ENCODE measurements at places on chromosomes 7 and 10.

DNA sequence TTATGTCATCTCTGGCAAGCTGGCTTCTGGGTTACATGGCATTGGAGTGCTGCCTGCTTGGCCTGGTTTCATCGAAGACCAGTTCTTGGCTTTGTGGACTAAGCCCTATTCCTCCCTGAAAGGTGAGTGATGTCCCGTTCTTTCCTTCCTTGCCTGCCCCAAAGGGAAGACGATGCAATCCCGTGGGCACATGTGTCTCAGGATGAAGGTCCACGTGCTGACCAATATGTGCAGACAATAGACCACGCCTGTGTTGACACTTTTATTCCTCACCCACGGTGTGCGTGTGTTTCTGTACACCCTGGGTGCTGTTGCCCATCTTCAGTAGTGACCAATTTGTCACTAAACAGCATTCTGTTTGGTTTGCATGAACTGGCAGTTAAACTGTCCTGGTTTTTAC, 28.6 kb upstream of the SHH start:
- DNase-seq = no peak

GRCh38 chr10:8054494-8055407, at the start of gene GATA3:
TSS of gene GATA3 (plus strand) at chr10:8054688. CDS start at chr10:8055656, 968 bp downstream.
- DNase-seq = no peak

GRCh38 chr7:45071528-45071927, 17.2 kb downstream of the NACAD start:
- DNase-seq = no peak

- DNase-seq = no peak
Measured at GRCh38 chr7:29483219-29484104, 80.2 kb upstream of the PRR15 start.

GRCh38 chr7:2713370-2713769, 25.4 kb downstream of the AMZ1 start:
- no peak for DNase-seq

DNA sequence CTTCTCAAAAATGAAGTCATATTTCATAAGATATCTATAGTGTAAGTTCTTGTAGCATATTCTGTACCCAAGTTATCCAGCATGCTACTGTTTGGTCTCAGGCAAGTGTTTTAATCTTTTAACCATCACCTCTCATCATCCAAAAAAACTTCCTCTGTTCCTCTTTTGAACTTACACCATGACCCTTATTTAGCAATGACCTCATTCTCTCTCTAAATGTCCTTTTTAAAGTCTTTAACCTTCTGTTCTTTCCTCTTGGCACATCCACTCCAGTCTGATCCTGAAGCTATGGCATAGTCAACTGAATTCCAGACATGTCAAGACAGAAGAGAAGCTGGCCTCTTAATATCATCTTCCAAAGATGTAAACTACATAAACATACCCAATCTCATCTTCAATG, 26.2 kb downstream of the PPP3CB start:
- no peak for DNase-seq

DNA sequence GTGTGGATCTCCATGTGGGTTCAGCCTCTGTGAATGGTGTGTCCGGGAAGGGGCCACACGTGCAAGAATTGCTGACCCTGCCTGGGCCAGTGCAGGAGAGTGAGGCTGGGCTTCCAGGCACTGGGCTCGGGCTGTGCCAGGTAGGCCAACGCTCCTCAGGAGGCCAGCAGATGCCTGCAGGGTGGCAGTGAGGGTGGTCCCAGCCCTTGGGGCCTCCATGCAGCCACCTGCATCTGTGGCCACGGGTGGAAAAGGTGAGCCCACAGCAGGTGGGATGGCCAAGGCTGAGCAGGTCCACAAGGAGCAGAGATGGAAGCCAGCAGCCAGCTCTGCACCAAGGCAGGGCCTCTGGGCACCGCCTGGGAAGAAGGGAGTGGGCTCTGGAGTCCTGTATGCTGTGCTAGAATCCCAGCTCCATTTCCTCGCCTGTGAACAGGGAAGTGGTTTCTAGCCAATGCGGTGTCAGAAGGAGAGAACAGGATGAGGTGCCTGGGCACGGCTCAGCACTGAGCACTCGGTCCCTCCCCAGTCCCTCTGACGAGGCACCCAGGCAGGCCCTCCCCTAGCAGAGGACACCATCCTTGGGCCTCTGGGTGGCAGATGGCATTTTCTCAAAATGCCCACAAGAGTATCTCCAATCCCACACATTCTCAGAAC, 31.1 kb upstream of the RET start:
- no peak for DNase-seq

GRCh38 chr10:47165711-47166404, 134.1 kb upstream of the GDF10 start:
- DNase-seq = no peak

DNA sequence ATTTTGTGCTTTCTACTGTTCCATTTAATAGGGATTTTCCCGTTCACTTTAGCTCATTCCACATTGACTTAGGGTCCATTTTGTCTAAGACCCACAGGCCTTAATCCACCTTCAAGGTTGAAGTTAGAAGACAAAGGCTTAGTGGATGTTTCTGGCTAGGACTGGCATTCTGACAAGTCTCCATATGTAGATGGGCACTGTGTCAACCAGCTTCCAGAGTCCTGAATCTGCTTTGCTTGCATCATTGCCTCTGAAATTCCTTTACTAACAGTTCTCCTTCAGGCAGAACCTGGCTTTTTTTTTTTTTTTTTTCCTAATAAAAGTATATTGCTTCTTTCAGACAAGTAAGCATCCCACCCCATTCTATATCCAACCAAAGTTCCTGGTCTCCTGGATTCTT, 69.6 kb upstream of the PDCD4 start:
- no peak for DNase-seq

DNA sequence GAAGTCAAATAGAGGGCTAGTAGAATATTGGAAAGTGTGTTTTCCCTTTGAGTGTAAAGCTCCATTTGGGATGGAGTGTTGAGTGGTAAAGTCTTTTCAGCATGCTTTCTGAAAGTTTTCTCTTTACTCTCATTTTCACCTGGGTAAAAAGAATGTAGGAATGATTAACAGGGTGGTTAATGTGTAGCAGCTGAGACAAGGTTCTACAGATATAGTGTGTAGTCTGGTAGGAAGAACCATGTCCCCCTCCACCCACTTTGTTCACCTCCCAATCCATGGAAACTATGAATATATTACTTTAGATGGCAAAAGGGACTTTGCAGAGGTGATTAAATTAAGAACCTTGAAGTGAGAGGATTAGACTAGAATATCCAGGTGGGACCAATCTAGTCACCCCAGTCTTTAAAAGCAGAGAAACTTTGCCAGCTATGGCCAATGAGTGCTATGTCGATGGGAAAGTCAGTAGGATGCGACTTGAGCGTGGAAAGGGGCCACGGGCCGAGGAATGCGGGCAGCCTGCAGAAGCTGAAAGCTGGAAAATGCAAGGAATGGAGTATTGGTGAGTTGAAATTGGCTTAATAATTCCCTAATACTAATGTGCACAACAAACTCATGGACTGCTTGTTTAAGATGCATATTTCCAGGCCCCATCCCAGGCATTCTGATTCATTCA, 166.3 kb upstream of the AHR start:
- DNase-seq = no peak

- no peak for DNase-seq
Measured at GRCh38 chr10:64732372-64732957, 1211.3 kb downstream of the REEP3 start.

DNA sequence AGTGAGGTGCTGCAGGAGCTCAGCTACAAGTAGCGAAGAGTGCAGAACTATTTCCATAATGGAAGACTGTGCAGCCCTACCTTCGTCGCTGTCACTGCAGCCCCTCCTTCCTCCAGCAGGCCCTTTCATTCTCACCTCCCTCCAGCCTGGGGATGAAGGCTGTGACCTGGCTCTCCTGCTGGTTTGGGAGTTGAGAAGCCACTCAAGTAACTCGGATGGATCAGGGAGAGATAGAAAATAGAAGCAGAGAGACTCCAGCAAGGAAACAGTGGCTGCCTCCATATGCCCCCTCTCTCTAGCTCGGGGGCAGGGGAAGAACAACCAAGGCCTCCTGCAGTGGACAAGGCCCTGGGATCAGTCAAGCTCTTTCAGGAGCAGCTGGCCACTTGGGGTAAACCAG, 37.4 kb upstream of the NPFFR1 start:
- DNase-seq = no peak

DNA sequence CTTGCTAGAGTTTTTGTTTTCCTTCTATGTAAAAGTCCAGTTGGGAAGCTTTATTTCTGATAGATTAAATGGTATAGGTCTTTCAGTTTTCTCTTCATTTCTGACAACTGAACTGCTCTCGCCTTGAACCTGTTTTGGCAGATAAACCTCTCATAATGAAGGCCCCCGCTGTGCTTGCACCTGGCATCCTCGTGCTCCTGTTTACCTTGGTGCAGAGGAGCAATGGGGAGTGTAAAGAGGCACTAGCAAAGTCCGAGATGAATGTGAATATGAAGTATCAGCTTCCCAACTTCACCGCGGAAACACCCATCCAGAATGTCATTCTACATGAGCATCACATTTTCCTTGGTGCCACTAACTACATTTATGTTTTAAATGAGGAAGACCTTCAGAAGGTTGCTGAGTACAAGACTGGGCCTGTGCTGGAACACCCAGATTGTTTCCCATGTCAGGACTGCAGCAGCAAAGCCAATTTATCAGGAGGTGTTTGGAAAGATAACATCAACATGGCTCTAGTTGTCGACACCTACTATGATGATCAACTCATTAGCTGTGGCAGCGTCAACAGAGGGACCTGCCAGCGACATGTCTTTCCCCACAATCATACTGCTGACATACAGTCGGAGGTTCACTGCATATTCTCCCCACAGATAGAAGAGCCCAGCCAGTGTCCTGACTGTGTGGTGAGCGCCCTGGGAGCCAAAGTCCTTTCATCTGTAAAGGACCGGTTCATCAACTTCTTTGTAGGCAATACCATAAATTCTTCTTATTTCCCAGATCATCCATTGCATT, 27.1 kb downstream of the MET start:
- DNase-seq = no peak

DNA sequence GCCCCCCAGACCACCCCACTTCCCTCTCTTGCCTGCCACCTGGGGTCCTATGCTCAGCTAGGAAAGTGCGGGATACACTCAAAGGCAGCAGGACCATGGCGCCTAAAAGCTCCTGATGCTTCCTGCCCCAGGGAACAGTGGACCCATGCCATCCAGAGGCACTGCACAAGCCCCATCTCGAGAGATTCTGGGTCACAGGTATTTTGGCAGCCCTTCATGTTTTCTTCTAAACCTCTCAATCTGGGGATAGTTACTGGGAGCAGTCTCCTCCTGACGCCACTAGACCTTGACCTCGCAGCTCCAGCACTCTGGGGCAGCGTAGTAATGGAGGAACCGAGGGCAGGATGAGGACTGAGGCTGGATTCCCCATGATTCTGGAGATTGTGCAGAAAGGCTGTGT, 107.1 kb downstream of the GRK5 start:
- DNase-seq = no peak

DNA sequence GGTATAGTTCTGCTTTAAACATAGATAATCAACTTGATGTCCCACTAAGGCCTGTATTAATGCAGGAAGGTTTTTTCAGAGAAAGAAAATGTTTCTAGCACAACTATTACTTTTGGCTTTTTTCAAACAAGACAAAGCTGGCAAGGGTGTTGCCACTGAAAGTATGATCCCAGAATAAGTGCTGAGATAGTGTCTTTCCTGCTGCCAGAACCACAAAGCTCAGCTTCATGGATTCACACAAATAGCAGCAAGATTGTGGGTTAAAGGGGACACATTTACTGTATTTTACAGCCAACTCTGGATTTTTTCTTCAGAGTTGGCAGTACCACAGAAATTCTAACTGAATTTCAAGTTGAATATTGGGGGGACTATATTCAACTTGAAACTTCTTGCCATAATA, 4.3 kb downstream of the NCOA4 start:
- no peak for DNase-seq

GRCh38 chr10:71580415-71580814, 139.2 kb downstream of the C10orf105 start:
- DNase-seq = no peak

DNA sequence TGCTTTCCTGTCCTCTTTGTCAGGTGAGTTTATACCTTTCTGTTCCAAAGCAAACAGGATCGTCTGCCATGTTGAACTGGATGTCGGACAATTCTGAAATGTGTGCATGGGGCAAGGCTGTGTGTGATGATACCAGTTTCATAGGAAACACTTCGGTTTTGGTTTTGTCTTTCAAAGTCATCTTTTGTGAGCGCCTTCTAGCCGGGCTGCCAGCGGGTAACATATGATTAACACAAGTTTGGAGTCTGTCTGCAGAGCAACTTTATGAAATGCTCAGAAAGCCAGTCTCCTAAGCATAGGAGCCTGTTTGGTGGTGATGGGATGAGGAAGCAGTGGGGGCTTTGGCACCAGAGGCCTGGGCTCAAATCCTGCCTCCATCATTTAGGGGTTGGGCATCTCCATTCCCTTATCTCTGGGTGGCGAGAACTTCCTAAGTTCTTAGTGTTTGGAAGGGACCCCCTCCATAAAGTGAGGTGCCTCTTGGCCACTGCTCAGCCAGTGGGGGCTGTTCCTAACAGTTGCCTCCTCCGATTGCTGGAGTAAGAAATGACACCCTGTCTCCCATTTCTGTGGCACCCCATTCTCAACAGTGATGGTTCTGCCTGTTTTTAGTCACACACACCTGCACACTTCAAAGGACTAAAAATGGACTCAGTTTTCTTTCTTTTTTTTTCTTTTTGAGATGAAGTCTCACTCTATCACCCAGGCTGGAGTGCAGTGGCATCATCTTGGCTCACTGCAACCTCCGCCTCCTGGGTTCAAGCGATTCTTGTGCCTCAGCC, 36.8 kb downstream of the CUX1 start:
- no peak for DNase-seq

GRCh38 chr7:92840316-92840715, 3.9 kb upstream of the CDK6 start:
- no peak for DNase-seq

DNA sequence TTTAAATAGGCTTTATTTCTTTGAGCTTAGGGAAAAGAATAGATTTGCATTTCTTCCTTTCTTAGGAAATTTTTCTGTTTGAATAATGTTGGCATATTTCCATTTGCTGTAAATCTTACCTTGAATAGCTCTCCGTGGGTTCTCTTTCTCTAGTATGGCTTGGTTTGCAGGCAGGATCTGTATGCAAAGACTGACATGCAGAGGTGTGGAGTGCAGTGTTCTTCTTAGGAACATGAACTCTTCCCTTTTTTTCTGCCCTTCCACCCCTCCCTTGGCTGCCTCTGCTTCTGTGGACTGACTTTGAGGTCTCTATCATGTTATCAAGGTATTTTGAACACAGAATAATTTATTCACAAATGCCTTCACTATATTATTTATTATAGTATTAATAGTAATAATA, 222.8 kb downstream of the LHFPL3 start:
- no peak for DNase-seq

- no peak for DNase-seq
Measured at GRCh38 chr7:130481898-130482297, 10.0 kb upstream of the MEST start.
